IMR-90 (cell line): ENCODE measurements at places on chromosomes 4 and X. TPM values are rescaled to one million over a fixed set of nuclear protein-coding genes. Genes with fewer than 3 reads are reported as not detected.

DNA sequence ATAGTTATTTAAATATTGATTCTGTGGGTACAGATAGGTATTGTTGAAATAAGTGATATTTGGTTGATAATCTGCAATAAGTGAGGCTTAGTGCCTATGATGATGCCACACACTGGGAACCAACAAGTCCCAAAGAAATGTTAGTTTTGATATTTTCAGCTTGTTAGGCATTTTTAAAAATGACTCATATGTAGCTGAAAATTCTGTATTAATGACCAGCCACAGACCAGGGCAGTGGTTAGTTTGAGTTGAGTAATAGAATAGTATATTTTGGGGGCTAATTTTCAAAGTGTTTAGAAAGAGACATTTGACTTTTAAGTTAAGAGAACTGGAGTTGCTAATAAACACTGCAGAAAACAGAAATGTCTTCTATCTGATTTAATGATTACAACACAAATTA lies 9.4 kb downstream of the INTU start:
- peak; percentile 46 for DNase-seq

- peak; percentile 80 for DNase-seq
Observed at GRCh38 chr4:142126890-142127497, 490.6 kb downstream of the IL15 start.

DNA sequence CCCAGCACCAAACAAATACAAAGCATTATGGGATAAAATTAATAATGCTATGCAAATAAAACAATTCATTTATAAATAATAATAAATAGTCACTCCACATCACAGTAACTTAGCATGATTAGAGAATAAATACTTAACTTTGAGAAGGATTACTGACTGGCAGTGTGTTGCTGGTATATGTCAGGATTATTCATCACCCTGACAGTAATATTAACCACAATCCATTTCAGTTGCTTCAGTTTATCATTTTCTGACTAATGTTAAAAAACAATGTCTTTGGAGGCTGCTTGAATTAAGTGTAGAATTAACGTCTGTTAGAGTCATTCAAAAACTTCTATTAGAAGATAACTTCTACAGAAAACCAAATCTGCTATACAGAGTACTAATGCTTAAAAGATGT lies 124.1 kb upstream of the MAB21L2 start:
- no peak for DNase-seq

DNA sequence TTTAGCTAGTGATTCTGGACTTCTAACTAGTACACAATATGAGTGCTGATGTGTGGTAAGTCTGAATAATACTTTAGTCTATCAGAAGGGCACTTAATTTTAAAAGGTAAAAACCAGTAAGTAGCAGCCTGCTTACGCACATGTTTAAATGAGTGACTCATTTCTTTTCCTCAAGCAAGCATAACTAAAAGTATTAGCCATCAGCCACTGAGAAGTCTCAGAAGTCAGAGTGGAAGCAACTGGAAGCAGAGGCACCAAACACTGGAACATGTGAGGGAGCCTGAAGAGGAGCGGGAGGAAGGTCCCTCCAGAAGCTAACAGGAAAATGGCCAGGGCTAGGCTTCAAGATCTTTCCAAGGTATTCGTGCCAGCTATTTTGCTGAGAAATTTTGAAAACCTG lies 257.7 kb downstream of the RAPGEF2 start:
- peak; percentile 96 for DNase-seq

DNA sequence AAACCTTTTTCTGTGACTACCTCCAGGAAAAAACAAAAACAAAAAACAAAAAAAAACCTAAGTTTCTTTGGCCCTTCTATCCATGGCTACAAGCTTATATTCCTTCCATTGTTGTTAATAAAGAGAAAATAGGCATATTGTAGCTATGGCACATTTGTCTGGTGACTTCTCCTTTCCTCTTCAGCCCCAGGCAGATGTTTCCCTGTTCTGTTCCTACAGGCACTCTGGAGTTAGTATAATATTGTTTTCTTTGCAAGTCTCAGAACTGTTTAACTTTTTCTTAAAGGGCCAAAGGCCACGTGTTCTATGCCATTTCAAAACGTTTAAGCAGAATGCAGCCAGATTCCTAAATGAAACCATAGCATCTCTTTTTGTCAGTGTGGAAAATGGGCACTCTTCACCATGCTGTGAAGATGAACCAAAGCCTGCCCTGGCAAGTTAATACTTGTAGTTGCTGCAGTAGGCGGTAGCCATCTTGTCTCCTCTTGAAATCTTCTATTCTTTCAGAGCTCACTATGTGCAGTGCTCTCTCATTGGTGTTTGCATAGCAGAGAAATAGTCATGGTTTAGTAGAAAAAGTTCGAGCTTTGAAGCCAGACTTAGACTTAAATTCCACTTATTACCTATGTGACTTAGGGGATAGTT lies 44.8 kb upstream of the MTMR1 start:
- DNase-seq = no peak

DNA sequence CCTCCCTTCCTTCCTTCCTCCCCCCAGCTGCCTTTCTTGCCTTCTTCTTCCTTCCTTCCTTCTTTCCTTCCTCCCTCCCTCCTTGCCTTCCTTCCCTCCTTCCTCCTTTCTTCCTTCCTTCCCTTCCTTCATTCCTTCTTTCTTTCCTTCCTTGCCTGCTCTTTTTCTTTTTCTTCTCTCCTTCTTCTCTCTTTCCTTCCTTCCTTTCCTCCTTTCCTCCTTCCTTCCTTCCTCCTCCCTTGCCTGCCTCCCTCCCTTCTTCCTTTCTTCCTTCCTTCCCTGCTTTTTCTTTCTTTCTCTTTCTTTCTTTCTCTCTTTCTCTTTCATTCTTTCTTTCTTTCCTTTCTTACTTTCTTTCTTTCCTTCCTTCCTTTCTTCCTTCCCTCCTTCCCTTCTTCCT lies 49.1 kb downstream of the STK32B start:
- no peak for DNase-seq

DNA sequence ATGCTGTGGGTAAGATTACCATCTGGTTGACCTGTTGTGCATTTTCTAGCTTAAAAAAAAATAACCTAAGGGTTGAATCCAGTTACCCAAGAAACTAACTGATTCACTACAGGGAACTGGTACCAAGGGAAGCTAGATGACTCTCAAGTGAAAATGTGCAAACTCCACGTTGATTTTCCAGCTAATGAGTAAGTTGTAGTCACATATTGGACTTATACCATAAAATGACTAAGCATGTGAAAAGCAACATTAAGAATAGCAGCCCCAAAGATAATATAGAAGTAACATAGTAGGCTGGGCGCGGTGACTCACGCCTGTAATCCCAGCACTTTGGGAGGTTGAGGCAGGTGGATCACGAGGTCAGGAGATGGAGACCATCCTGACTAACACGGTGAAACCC lies 270.9 kb downstream of the SPRY1 start:
- DNase-seq = peak; percentile 93

- no peak for DNase-seq
Observed at GRCh38 chr4:10186228-10187214, 69.9 kb upstream of the WDR1 start.

DNA sequence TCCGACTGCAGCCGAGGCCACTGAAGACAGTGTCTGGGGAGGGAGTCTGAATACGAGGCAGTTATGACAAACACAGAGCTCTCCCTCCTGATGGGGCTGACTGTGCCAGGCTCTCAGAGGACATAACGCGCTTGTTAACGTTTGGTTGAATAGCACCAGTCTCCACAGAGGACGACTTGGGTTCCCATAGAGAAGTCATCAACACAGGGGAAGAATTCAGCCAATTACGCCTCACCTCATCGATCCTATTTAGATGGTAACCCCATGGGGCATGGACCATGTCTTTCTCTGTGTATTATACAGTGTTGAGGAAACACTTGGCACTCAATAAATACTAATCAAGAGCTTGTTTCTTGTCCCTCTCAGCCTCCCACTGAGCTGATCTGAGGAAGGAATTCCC lies 642.6 kb upstream of the LCORL start:
- no peak for DNase-seq

DNA sequence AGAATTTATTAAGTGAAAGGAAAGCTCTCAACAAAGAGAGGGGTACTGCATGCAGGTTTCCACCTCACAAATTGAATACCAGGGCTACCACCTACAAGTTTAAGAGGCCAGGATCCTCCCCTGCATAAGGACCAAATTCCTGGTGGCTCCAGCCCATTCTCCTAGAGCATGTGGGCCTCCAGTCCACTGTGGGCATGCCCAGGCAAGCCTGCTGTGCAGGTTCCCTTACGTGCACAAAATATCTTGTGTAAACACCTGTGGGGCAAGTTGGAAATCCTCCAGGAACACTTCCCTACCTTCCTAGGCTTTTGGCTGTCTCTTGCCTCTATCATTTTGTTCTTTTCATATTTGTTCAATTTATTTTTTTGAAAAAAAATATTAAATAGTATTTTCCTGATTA lies 724.3 kb downstream of the ARAP2 start:
- DNase-seq = no peak

GRCh38 chr4:21869978-21870745 lies 78.4 kb downstream of the KCNIP4 start:
- no peak for DNase-seq

GRCh38 chr4:95601356-95601755 lies 52.6 kb upstream of the UNC5C start:
- DNase-seq = no peak

Gene GLRB
- 3.0 and 3.9 TPM in 2 replicates for total RNA-seq

Gene C1QTNF7
- total RNA-seq = 0.18 and 0.28 TPM in 2 replicates

Gene TMEM150C
- total RNA-seq = under 0.01 and 0.36 TPM in 2 replicates

Gene UGT2A1
- not detected in 2 replicates for total RNA-seq

Gene COX7B2
- total RNA-seq = not detected in 2 replicates
